ENCODE measurements at places on chromosomes 12 and 14. TPM values are rescaled to one million over a fixed set of nuclear protein-coding genes. Genes with fewer than 3 reads are reported as not detected.

Gene PTHLH
- polyA plus RNA-seq, result 1.0 TPM

Gene GNB3
- 4.3 TPM for polyA plus RNA-seq

Gene ADAM20
- 0.16 TPM for polyA plus RNA-seq

Gene VSIG10
- 24.6 TPM for polyA plus RNA-seq

Gene RPL10L
- polyA plus RNA-seq, result 0.23 TPM

Gene MANSC4
- 0.25 TPM for polyA plus RNA-seq

Gene PCED1B
- 3.8 TPM for polyA plus RNA-seq

Gene CDC42BPB
- 70.4 TPM for polyA plus RNA-seq

Gene SDR9C7
- 0.07 TPM for polyA plus RNA-seq

Gene IFI27
- 7.4 TPM for polyA plus RNA-seq

Gene ANO4
- polyA plus RNA-seq, result 0.92 TPM

Gene MIP
- polyA plus RNA-seq, result not detected

Gene DPY19L2
- polyA plus RNA-seq, result 30.3 TPM

Gene TAS2R30
- polyA plus RNA-seq, result 0.27 TPM

Gene RABGGTA
- polyA plus RNA-seq, result 18.5 TPM

Gene VWF
- 9.5 TPM for polyA plus RNA-seq

Gene TSHR
- 0.07 TPM for polyA plus RNA-seq

Gene ERBB3
- 82.9 TPM for polyA plus RNA-seq

Gene CD9
- polyA plus RNA-seq, result 209 TPM

Gene FGD4
- 16.1 TPM for polyA plus RNA-seq

Gene TAS2R9
- not detected for polyA plus RNA-seq

Gene LALBA
- polyA plus RNA-seq, result not detected

Gene KRT73
- not detected for polyA plus RNA-seq

Gene RNASE11
- polyA plus RNA-seq, result not detected

Measured in right renal cortex interstitium (tissue), 3 donors.